Neural progenitor cell (in vitro differentiated cells): ENCODE measurements at places on chromosomes 1 and 21.

GRCh38 chr1:87714278-87714677, 385.6 kb downstream of the LMO4 start:
- DNase-seq = no peak

DNA sequence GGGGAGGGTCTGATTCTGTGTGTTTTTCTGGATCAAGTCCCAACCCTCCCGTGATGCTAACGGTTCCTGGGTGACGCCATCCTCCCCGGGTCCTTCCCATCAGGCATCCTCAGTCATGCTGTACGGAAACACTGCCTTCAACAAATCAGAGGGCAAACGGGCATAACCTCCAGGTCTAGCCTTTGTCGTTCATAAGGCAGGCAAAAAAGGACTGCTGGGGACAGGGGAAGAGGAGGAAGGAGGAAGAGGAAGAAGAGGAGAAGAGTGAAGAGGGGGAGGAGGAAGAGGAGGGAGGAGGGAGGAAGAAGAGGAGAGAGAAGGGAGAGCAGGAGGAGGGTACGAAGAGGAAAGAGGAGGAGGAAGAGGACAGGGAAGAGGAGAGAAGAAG, 84.4 kb downstream of the ITPKB start:
- no peak for DNase-seq

- DNase-seq = no peak
Measured at GRCh38 chr21:34807146-34807880, 138.5 kb downstream of the CLIC6 start.

- peak; percentile 75 for DNase-seq
Measured at GRCh38 chr1:151993734-151994496, at the start of gene S100A10. TSS of gene S100A10 (minus strand) at chr1:151993859. CDS start at chr1:151986230, 7,629 bp downstream.

GRCh38 chr1:155182052-155182550, 8.5 kb downstream of the TRIM46 start:
- DNase-seq = no peak

DNA sequence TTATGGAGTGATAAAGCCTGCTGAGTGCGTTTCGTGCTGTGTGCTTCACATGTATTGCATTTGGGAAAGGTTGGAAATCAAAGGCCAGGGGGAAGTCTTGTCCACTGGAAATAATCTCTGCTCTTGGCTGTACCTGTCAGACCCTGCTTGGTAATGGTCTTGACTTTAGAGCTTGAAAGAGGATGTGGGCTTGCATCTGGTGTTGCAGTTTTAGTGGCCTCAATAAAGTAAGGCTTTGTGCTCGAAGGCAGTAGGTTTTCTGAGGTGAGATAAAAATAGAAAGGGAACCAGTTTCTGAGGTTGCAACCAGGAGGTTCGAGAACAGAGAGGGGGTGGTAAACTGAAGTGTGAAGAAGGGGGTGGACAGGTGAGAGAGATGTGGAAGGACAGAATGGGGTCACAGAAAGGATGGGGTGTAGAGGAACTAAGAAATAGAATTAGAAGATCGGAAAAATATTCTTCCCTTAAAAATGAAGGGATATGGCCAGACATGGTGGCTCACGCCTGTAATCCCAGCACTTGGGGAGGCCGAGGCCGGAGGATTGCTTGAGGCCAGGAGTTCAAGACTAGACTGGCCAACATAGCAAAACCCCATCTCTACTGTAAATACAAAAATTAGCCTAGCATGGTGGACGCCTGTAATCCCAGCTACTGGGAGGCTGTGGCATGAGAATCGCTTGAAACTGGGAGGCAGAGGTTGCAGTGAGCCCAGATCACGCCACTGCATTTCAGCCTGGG, 1.5 kb downstream of the S100PBP start:
- DNase-seq = no peak

GRCh38 chr1:216596281-216596862, 126.9 kb downstream of the ESRRG start:
- DNase-seq = peak; percentile 31

DNA sequence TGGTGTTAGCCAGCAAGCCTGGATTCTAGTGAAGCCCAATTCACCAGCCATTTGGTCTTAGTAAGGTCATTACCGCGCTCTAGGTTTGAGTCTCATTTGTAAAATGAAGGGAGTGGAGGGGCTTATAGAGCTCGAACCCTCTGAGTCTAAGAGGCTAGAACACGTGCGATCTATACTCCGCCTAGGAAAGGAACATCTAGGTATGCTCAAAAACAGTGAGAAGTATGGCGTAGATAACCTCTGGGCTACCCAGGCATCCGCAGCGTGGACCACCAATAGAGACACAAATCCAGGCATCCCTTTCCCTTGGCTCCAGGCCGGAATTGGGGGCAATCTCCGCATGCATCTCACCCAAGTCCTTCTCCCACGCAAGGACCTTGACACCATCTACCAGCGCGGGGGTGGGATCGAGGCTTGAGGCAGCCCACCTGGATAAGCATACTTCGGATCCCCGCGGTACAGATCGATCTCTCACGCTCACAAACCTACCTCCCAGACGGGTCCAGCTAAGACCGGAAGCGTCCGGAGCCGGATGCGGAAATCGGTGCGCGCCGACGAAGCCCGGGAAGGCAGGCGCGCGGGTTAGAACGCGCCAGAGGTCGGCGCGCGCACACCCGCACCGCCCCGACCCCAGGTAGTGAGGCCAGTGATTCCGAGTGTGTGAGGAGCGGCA, at the start of gene METTL25B:
METTL25B (plus strand) TSS at position 544 of the 673 bp plus-strand sequence. CDS start 636 bp downstream, outside the sequence.
- DNase-seq = peak; percentile 93

- no peak for DNase-seq
Measured at GRCh38 chr21:41709965-41710822, 56.7 kb downstream of the RIPK4 start.

DNA sequence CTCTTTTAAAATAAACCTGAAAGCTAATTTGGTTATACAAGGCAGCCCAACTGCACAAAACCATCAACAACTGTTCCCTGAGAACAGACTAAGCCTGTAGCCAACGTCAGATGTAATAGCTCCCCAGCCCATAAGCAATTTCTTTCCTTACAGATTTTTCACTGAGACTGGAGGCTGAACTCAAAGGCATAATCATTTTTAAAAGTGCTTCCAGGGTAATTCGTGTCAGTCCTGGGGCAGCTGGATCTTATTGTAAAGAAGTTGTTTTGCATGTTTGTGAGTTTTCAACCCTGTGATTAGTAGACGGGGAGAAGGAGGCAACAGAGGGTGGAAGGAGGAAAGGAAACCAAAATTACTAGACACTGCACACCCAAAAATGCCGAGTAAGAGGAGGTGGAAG, 3.2 kb downstream of the DPT start:
- no peak for DNase-seq

DNA sequence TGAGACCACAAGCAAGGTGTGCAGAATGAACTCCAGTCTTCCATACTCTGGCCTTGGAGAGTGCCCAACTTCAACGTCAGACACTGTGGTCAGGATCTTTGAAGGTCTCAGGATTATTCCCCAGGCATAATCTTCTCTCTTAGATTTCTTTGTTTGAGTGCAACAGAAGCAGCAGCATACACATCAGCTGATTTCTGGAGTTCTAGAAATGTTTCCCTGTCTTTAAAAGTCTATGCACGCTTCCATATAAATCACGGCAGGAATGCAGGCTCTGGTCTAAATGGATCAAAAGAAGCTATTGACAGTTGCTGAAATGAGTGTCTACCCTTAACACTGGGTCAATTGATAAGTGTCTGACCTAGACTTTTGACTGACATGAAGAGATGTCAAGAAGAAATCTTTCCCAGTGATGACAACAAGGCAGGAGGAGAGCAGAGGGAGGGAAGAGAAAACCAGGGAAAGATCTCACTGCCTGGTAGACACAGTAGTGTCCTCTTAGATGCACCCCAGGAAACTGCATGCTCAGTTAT, 279.7 kb downstream of the SPATA17 start:
- no peak for DNase-seq

GRCh38 chr1:67441183-67441582, 11.0 kb upstream of the SERBP1 start:
- no peak for DNase-seq

GRCh38 chr1:179742717-179743678, at the start of gene FAM163A:
TSS of gene FAM163A (plus strand) at chr1:179743291. CDS start at chr1:179813098, 69,807 bp downstream.
- DNase-seq = peak; percentile 71

- DNase-seq = peak; percentile 94
Measured at GRCh38 chr1:203340112-203340790, 10.7 kb downstream of the FMOD start.

DNA sequence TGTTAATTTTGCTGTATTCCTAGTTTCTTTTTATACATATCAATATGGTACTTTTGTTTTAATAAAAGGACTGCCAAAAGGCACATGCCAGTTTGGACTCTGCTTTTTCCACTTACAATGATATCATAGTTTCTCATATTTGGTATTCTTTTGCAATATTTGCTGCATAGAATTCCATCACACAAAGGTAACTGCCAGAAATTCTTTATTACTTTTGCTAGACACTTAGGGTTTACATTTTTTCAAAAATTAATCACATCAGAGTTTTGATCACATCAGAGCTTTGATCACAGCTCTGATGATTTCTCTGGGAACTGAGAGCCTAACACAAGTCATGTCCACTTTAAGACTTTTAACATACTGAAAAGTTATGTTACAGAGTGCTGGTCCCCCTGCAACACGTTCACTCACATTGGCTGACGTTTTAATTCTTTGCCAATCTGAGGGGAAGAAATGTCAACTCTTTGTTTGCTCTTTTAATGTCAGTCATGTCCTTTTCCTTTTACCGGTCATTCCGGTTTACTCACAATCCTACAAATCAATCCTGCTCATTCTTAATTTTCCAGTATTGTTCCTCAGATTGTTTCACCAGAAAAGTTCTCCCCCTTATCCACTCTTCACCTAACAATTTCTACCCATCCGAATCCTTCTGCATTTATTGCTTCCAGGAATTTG, 1.1 kb upstream of the CD46 start:
- DNase-seq = no peak

DNA sequence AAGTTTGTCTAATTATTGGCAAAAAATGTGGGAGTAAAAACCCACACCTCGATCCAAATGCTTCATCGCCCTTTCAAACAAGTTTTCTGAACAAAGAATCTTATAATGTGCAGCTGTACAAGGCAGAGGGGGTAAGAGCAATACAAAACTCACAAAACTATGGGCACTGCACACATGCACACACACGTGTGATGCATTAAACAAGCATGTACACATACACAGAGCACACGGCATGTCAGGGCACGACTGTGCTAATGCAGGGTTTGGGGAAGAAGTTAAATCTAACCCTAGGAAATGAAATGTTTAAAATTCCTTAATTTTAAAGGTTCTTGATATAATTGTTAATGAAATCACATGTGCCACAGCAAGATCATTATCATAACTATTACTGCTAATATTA, 264.0 kb downstream of the SEC16B start:
- no peak for DNase-seq

- no peak for DNase-seq
Measured at GRCh38 chr1:47658161-47658920, 220.5 kb downstream of the FOXD2 start.

DNA sequence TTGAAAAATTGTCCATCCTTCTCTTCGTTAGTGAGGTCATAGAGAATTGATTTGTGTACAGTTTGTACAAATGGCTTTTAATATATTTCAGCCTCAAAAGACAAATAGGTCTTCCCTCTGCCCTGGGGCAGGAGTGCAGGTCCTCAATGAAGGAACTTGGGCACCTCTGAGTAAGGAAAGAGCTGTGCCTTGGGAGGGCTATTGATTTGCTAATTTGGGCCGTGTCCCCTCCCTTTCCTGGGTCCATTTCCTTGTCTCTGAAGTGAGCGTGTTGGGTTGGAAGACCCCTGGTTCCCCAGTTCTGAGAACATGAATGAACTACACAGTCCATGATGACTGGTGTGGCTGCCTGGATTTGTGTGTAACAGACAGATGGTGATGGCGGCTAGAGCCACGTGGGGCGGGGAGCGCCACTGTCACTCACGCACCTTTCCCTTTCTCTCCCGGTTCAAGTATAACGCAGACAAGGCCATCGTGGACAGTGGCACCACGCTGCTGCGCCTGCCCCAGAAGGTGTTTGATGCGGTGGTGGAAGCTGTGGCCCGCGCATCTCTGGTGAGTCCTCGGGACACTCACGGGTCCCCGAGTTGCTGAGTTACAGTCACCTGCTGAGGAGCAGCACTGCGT, 71.0 kb upstream of the FAM3B start:
- no peak for DNase-seq

GRCh38 chr1:178819123-178819522, 51.8 kb downstream of the ANGPTL1 start:
- DNase-seq = peak; percentile 11

- DNase-seq = no peak
Measured at GRCh38 chr1:178849918-178850317, 21.0 kb downstream of the ANGPTL1 start.

GRCh38 chr1:153585006-153585405, 19.4 kb upstream of the S100A2 start:
- DNase-seq = no peak

DNA sequence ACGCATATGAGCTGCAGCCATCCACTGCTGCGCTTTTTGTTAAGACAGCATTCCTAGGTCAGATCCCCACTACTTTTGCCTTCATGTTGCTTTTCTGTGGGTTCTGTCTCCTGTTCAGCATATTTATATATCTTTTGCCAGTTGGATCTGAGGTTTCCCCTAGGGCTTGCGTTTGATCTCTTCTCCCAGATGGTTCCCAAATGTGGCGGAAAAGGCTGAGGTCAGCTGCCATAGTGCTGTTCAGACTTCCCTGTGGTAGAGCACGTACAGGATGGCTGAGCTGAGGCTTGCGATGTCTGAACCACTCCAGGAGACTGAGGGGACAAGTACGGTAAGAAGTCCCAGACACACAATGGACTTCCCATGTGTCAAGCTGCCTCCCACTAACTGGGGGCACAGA, 39.8 kb downstream of the COL6A1 start:
- no peak for DNase-seq

DNA sequence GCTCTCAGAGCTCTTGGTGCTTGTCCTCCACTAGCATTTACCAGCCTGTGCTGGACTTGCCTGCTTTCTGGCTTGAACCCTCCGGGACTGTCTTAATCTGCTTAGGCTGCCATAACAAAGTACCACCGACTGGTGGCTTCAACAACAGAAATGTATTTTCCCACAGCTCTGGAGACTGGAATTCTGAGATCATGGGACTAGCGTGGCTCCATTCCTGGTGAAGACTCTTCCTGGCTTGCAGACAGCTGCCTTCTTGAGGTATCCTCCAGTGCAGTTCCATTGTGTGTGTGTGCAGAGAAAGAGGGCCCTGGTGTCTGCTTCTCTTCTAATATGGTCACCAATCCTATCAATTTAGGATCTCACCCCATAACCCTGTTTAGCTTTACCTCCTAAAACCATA, 22.0 kb upstream of the RCAN1 start:
- no peak for DNase-seq

DNA sequence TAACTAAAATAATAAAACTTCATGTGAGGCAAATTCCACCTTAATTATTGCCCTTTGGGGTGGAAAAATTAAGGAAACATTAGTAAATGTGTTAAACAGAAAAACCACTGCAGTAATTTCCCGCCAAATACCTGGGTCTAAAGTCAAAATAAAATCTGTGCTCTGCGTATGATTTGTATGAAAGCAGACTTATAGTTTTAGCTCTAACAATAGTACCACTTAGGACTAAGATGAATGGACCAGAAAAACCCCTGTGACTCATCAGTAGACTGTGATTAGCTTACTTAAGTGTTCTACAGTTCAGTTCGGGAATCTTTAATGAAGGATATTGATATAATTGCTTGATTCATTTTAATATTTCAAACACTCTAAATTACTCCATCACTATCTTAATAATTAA, 23.3 kb upstream of the C1orf105 start:
- DNase-seq = no peak

- no peak for DNase-seq
Measured at GRCh38 chr1:32491386-32491785, 26.5 kb downstream of the ZBTB8B start.

- DNase-seq = no peak
Measured at GRCh38 chr1:160549665-160550006, 26.6 kb upstream of the SLAMF6 start.
